Epithelial cell of proximal tubule (primary cell): ENCODE measurements at places on chromosomes 4 and X. TPM values are rescaled to one million over a fixed set of nuclear protein-coding genes. Genes with fewer than 3 reads are reported as not detected.

LONRF3 gene
- total RNA-seq, result 2.8 and 6.6 TPM in 2 replicates

DNA sequence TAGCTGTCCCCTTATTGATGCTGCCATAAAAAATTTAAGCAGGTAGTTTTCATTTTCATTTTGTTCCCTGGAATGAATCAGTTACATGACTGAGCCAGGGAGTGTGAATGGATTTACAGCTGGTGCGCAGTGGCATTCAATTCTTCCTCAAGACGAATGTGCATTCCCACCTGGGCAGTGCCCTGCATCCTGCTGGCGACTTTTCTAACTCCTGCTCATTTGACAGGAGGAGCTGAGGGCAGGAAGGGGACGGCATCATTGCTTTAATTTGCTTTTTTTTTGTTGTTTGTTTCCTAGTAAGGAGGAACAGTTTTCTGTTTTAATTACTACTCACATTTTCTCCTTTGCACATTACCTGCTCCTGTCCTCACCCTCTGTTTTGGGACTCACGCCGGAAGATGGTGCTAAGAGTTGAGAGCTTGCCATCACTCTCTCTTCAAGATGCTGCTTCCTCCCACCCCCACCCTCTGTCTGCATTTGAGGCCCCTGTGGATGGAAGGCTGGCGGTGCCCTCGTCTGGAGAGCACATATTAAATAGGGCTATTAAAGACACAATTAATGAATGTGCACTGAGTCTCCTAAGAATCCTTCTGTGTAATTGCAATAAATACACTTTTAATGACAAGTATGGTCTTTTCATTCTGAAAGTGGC is 35.8 kb downstream of the PSAPL1 start:
- no peak for DNase-seq

LINC00632 gene
- total RNA-seq, result 0.29 and 2.8 TPM in 2 replicates

DNA sequence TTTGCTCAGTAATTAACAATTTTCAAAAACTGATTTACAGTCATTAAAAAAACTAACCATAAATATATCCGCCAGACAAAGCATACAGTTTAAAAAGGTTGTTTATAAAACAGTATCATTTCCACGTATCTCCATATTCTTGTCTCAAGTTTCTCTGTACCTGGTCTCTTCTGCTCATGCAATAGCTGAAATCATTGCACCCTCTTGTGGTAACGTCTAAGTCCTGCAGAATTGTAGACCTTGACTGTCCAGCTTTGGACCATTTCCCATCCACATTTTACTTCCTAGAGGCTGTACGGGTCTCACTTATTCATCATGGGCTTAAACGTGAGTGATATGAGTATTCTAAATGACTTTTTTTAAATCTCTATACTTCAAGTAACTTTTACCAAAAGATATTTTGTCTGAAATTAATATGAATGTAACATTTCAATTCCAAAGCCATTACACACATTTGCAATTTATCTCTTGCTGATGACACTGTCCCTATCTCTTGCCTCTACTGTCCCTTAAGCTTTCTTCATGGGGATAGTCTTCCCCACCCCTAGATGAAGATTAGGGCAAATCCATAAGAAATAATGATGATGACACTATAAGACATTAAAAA is 118.5 kb downstream of the BTC start:
- DNase-seq, result no peak

DNA sequence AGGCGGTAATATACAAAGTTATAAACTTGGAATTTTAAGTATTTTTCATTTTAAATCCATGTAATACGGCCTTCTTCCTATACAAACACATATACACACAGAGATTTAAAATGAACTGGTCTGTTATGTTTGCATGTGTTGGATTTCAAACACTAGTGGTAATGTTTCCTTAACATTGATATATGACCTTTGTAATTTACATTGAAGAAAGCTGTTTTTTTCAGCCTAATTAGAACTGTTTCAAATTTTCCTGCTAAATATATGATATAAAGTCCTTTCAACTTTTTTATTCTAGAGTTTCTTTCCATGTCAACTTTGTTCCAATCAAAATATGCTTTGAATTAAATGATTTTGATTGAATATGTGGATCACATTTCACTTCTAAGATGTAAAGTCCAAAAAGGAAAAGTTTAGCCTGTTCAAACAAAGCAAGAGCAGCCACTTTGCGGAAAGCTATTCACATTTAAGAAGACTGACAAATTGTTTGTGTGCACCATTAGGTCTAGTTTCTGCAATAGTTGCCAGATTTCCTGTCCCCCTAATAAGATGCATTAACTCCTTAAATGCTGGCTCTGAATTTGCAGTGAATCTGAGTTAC is 226.0 kb upstream of the MAB21L2 start:
- DNase-seq, result no peak

DNA sequence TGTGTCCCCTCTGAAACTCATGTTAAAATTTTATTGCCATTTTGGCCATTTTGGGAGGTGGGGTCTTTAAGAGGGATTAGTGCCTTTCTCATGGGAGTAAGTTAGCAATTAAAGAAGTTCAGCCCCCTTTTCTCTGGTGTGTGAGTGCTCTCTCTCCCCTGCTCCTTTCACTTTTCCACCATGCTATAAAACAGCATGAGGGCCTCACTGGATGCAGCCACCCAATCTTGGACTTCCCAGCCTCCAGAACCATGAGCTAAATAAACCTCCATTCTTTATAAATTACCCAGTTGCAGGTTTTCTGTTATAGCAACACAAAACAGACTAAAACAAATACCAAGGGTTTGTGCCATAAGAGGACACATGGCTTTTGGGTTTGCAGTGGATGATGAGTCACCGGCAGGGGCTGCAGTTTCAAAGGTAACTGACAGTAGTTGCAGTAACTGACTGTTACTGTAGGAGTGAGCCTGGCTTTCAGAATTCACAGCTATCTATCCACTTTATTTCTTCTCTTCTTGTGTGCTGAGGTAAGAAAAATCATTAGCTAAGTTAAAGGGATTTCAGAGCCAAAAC is 121.5 kb downstream of the PPEF1 start:
- no peak for DNase-seq
